ENCODE measurements at places on chromosomes 2 and 18.

GRCh38 chr2:101794141-101794540, 96.6 kb downstream of the MAP4K4 start:
- DNase-seq: no peak

GRCh38 chr2:69469784-69470183, 32.5 kb upstream of the NFU1 start:
- no peak for DNase-seq

GRCh38 chr18:44039826-44040225, 640.9 kb upstream of the SETBP1 start:
- DNase-seq: no peak

DNA sequence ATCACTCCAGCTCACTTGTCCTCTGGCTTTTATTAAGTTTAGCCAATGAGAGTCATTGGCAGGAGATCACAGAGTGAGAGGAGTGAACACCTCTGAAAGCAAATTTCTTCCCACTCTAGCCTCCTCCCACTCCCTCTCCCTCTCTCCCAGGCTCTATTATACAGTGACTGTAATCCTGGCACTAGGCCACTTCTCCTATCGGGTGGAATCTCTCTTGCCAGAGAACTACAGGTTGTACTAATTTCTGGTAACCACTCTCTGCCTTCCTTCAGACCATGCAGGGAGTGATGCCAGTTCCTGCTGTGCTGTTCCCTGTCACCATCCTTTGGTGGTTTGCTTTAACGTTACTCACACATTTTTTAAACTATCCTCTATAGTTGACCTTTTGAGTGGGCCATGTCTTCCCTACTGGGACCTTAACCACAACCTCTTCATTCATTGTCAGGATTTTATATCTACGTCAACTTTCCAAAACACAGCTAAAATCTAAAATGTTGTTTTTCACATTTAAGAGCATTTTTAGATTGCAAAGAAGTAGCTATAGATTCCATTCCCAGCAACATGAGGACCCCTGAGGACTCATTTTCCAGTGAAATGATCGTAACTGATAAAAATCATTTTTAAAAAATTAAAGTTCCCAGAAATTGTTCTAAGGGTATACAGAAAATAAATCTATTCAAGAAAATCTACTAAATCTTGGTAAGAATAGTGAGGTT, 217.1 kb downstream of the MREG start:
- no peak for DNase-seq

DNA sequence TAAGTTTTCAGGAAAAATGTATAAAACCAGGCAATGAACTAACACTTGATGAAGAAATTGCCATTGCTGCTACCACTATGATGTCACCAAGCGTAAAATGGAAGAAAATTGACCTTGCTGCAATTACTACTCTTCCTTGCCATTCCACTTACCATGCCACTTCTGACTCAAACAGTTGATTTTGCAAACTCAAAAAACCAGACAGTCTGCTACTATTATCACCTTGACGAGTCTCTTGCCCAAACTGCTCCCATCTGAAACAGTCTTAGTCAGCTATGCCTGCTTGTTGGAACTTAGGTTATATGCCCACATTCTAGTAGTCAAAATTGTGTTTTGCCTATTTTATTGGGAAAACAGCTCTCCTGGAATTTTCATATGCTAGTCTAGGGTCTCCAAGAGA, 71.9 kb upstream of the SLC9A2 start:
- no peak for DNase-seq

- DNase-seq: no peak
Observed at GRCh38 chr2:191664823-191665677, 12.9 kb upstream of the NABP1 start.

- DNase-seq: peak; percentile 19
Observed at GRCh38 chr2:110713513-110714362, 18.6 kb upstream of the ACOXL start.

- DNase-seq: no peak
Observed at GRCh38 chr2:238502088-238502810, 75.5 kb downstream of the ASB1 start.

DNA sequence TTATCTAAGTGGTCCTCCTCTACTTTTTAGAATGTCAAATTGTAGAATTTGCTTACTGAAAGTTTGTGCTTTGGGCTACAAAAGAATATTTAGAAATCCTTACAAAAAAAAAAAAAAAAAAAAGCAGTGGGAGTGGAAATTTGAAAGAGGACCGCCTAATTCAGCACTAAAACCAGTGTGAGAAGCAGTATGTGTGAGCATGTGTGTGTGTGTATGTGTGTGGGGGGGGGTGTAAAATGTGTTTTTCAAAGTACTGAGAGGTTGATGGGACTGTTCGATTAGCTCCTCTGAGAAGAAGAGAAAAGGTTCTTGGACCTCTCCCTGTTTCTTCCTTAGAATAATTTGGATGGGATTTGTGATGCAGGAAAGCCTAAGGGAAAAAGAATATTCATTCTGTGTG, at the start of gene VIT:
Gene VIT, plus strand, starts transcription at position 175 of the 400 bp plus-strand sequence. CDS start 19,664 bp downstream, outside the sequence.
- DNase-seq: no peak

GRCh38 chr2:159118115-159118858, 149.8 kb downstream of the TANC1 start:
- DNase-seq: no peak

- DNase-seq: no peak
Observed at GRCh38 chr2:12173271-12173942, 427.0 kb downstream of the LPIN1 start.

- DNase-seq: no peak
Observed at GRCh38 chr2:11588228-11589110, 54.6 kb downstream of the GREB1 start.
